ENCODE measurements at places on chromosomes 7 and 10. TPM values are rescaled to one million over a fixed set of nuclear protein-coding genes. Genes with fewer than 3 reads are reported as not detected.

FANK1 gene
- 3.7 TPM for total RNA-seq

STEAP2 gene
- 8.2 TPM for total RNA-seq

MKI67 gene
- 9.3 TPM for total RNA-seq

SAMD9L gene
- total RNA-seq: 16.6 TPM

HECW1 gene
- total RNA-seq: 10.7 TPM

IL6 gene
- 0.22 TPM for total RNA-seq

BLVRA gene
- total RNA-seq: 22.6 TPM

ZNF273 gene
- 12.2 TPM for total RNA-seq

CPA2 gene
- 0.39 TPM for total RNA-seq

CASP2 gene
- 14.2 TPM for total RNA-seq

UNCX gene
- 1.8 TPM for total RNA-seq

ELN gene
- 287 TPM for total RNA-seq

OPN4 gene
- not detected for total RNA-seq

HMX2 gene
- not detected for total RNA-seq

FZD1 gene
- total RNA-seq: 26.3 TPM

PNLIPRP2 gene
- not detected for total RNA-seq

HSPA12A gene
- total RNA-seq: 106 TPM

PAPOLB gene
- total RNA-seq: 1.5 TPM

GIMAP6 gene
- total RNA-seq: 24.8 TPM

WNT8B gene
- total RNA-seq: 0.10 TPM

HOXA1 gene
- 1.2 TPM for total RNA-seq

UCN3 gene
- 0.50 TPM for total RNA-seq

NEUROD6 gene
- 8.0 TPM for total RNA-seq

UCMA gene
- total RNA-seq: 0.94 TPM

FOXI2 gene
- total RNA-seq: 0.17 TPM

EGR2 gene
- total RNA-seq: 12.0 TPM

HILPDA gene
- 62.1 TPM for total RNA-seq

MEIG1 gene
- 1.2 TPM for total RNA-seq

SPDYE5 gene
- 0.10 TPM for total RNA-seq

C7orf57 gene
- total RNA-seq: 1.8 TPM

TMEM229A gene
- total RNA-seq: 0.55 TPM

CCL24 gene
- total RNA-seq: not detected

CDNF gene
- 2.9 TPM for total RNA-seq

CFAP70 gene
- 4.7 TPM for total RNA-seq

CHST15 gene
- 32.7 TPM for total RNA-seq

ANXA7 gene
- 69.9 TPM for total RNA-seq

NKX1-2 gene
- 1.3 TPM for total RNA-seq

LIPN gene
- 0.30 TPM for total RNA-seq

SFTPD gene
- 0.59 TPM for total RNA-seq

DENND2A gene
- total RNA-seq: 26.3 TPM

OR6V1 gene
- total RNA-seq: not detected

BBS9 gene
- total RNA-seq: 37.0 TPM

ZNF804B gene
- 2.0 TPM for total RNA-seq

EEF1AKMT2 gene
- 35.6 TPM for total RNA-seq

ZNF853 gene
- total RNA-seq: 14.8 TPM

CFAP69 gene
- total RNA-seq: 17.5 TPM

AGR2 gene
- 10.1 TPM for total RNA-seq

SEC61G gene
- total RNA-seq: 95.8 TPM

HK1 gene
- total RNA-seq: 109 TPM

CABCOCO1 gene
- total RNA-seq: 6.6 TPM
